Putamen (tissue), 1 donor: ENCODE measurements at places on chromosomes 6 and 20.

GRCh38 chr6:4563156-4563555 lies 213.0 kb upstream of the CDYL start:
- peak; percentile 7 for DNase-seq

- no peak for DNase-seq
Measured at GRCh38 chr20:43681468-43681942, 14.6 kb downstream of the MYBL2 start.

DNA sequence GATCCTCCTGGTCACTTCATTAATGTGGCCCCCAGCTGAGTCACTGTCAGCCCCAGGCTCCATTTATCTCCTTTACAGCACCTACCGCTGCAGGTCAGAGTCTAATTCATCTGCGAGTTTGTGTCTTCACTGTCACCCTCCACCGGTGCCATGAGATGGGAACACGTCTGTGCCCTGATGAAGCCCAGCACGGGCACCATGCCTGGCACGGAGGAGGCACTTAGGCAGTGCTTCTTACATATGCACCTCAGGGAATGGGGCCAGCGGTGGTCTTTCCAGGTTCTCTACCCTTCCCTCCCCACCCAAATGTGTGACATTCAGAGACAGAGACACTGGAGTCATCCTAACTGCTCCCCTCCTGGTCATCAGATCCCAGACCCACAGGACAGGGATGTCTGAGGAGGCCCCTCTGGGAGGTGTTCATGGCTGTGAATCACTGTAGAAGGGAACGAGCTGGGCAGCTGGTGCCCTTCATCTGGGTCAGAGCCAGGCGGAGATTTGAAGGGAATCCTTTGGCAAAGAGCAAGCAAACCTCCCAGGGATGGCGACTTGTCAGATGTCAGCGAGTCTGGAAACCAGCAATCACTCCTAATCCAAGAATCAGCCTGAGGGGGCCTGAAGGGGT lies 364.6 kb downstream of the PREX1 start:
- no peak for DNase-seq

GRCh38 chr6:40626886-40627285 lies 39.7 kb upstream of the LRFN2 start:
- DNase-seq, result no peak

- DNase-seq, result no peak
Measured at GRCh38 chr6:93784794-93785693, 365.7 kb upstream of the EPHA7 start.

- DNase-seq, result no peak
Measured at GRCh38 chr20:40812415-40812925, 123.4 kb upstream of the MAFB start.

DNA sequence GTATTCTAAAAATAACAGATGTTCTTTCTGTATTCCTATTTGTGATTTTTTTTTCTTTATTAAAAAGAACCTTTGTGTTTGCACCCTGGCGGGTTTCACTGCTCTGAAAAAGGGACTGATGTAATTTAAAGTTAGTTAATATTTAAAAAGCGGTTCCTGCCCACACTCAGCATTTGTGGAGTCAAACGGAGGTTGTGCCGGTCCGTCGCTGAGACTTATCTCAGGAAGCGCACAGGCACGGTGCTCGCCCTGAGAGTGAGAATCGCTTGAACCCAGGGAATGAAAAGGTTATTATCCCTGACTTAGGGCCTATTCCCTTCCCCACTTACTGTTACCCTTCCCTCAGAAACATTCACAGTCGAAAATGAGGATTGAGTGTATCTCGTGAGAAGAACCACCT lies 366.7 kb downstream of the THBS2 start:
- no peak for DNase-seq

GRCh38 chr6:16539086-16539931 lies 222.0 kb downstream of the ATXN1 start:
- no peak for DNase-seq

GRCh38 chr20:53978497-53978896 lies 91.9 kb downstream of the BCAS1 start:
- no peak for DNase-seq

GRCh38 chr20:64253000-64253383 lies 2.6 kb upstream of the PCMTD2 start:
- DNase-seq, result no peak

- no peak for DNase-seq
Measured at GRCh38 chr20:53028337-53029007, 56.3 kb downstream of the TSHZ2 start.

DNA sequence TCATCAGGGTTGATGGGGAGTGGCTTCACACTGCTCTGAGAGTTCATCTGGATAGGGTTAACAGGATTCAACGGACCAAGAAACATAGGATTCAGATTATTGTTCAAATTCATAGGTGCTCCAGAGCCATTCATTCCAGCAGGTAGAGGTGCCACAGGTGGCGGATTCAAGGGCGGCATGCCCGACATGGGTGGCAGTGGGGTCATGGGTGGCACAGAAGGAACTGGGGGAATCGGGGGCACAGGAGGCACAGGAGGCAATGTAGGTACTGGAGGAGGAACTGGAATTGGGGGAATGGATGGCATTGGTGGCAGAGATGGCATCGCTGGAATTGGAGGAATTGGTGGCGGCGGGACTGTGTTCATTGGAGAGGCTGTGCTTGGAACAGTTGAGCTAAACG lies 10.3 kb downstream of the CPNE1 start:
- no peak for DNase-seq

GRCh38 chr6:107490566-107491137 lies 735 bp downstream of the SOBP start:
- DNase-seq, result peak; percentile 20

GRCh38 chr6:127566651-127567050 lies 10.3 kb upstream of the C6orf58 start:
- no peak for DNase-seq

- no peak for DNase-seq
Measured at GRCh38 chr6:142675517-142675916, 269.5 kb downstream of the HIVEP2 start.

DNA sequence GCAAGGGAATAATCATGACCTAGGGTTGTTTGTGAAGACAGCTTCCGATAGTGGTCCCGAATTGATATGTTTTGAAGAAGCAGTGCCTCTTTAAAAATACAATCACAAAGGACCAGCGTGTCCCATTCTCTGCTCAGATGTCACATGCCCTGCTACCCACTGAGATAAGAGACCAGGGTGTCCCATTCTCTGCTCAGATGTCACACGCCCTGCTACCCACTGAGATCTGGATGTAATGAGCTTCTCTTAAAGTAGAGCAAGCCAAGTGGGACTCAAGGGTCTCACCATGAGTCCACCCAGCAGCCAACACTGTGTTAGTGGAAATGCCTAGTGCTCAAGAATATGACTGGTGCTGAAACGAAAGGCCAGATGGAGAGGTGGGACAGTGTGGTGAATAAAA lies 22.2 kb downstream of the RIN2 start:
- DNase-seq, result no peak

- no peak for DNase-seq
Measured at GRCh38 chr6:105022416-105022815, 65.5 kb downstream of the LIN28B start.

DNA sequence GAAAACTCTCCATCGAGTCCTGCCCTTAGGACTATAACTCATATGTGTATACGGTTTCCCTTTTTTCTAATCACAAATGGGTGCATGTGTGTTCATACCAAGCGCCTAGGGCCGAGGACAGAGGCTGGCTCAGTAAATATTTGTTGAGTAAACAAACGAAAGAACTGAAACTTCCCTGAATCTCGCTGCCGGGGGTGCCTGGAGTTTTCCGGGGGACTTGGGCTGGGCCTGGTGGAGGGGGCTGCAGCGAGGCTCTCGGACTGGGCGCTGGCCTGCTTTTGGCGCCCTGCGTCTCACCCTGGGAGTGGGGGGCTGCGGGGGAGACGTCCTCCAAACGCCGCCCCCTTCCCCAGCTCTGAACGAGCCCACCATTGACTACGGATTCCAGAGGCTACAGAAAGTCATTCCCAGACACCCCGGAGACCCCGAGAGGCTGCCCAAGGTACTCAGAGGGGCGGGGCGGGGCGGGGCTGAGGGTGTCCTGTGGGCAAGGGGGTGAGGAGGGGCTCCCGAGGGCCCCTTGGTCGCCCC lies 49.0 kb downstream of the CPXM1 start:
- DNase-seq, result no peak
